ENCODE measurements at places on chromosomes 1 and 21.
A peak's percentile ranks its signal among the peaks of the same experiment; 100 is the strongest.

DNA sequence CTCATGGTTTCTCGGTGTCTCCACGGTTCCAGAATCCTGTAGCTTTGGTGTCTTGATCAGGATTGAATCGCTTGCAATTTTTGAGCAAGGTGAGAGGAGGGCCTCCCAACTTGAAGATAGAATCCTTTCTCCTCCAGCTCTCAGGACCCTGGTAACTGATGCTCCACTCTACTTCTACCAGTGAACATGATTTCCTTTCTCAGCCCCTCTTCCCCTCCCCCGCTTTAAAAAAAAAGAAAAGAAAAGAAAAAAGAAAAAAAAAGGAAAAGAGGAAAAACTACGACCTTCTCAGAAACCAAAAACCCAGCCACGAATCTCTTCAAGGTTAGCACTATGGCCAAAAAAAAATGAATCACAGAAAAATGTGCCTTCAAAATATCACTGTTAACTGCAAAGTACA is 1.2 kb downstream of the ARHGEF11 start:
- DNase-seq, result no peak

GRCh38 chr1:28640766-28641165 is 2.1 kb downstream of the TAF12 start:
- peak; percentile 64 for DNase-seq

DNA sequence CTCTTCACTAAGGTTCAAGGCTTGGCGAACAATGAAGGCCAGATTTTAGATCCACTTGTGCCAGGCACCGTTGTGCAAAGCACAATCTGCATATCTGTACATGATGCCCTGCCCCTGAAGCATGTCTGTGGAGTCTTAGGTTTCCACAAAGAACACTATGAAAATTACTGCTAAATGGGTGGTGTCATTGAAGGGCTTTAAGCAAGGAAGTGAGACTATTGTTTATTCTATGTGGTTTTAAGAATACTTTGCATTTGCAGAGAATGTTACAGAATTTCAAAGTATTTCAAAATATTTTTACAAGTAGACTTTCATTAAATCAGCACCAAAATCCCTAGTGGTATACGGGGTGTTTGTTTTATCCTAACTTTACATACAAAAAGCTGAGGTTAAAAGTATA is 8.8 kb downstream of the TSEN15 start:
- no peak for DNase-seq

- no peak for DNase-seq
Measured at GRCh38 chr1:235841938-235842545, 24.7 kb downstream of the LYST start.

DNA sequence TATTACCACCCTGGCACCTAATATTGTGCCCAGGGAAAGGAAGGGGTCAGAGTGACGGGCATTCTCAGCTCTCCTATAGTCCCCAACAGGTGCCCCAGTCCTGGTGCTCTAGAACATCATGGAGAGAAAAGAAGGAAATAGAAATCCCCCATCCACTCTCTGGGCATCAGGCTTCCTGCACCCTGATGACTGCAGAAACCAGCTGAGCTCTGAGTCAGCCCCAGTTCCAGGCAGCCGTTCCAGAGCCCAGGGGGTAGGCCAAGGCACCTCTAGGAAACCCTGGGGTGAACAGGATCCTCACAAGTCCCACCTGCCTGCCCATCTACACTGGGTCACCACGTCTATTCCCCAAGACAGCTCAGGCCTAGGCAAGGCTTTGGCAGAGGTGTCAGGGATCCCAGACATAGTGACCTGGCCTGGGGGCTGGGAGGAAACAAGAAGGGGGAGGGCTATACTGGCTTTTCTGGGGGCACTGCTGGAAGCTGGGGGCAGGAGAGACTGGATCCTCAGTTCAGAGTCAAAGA is 709 bp downstream of the NECTIN4 start:
- no peak for DNase-seq

DNA sequence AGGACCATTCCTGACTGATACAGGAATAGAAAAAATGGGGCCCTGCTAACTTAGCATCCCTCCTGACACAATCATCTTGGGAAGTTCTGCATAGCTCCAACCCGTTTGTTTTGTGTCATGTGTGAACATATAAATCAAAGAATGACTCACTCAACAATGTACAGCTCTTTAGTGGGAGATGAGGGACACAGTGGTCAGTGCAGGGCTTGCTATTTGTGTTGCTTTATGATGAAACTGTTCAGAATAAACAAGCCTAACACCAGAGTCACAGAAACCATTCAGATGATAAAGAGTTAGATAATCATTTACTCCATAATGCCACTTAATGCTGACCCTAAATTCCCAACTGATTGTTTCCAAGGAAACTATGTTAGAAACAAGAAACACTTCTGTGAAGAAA is 154.2 kb upstream of the ZNHIT6 start:
- no peak for DNase-seq

- no peak for DNase-seq
Measured at GRCh38 chr21:15872236-15872635, 142.5 kb downstream of the USP25 start.

DNA sequence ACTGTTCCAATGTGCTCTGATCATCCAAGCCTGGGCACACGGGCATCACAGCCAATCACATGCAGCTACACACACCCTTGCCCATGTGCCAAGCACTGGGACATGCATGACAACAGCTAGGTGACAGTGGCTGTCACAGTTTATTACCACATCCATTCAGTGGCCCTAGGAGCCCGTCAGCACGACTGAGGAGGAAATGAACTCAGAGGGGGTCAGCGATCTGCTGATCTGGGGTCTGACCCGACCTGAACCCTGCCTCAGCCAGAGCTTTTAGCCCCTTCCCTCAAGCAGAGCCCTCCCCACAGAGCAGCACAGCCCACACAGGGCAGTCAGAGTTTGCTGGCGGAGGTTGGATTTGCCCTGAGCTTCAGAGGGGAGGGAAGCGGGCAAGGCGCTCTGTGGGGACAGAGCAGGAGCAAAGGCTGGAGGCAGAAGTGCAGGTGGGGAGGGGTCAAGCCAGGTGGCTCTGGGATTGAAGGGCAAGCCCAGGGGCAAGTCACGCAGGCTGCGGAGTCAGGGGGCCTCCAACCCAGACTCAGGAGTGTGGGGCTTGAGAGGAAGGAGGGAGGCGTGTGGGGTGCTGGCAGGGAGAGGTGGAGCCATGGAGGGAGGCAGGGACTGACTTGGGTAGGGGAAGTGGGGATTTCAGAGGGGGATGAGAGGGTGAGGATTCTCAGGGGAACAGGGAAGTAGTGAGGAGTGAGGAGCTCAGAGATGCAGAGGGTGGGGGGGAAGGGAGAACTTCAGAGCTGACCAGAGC is 10.4 kb downstream of the SH3BGRL3 start:
- peak; percentile 52 for DNase-seq

DNA sequence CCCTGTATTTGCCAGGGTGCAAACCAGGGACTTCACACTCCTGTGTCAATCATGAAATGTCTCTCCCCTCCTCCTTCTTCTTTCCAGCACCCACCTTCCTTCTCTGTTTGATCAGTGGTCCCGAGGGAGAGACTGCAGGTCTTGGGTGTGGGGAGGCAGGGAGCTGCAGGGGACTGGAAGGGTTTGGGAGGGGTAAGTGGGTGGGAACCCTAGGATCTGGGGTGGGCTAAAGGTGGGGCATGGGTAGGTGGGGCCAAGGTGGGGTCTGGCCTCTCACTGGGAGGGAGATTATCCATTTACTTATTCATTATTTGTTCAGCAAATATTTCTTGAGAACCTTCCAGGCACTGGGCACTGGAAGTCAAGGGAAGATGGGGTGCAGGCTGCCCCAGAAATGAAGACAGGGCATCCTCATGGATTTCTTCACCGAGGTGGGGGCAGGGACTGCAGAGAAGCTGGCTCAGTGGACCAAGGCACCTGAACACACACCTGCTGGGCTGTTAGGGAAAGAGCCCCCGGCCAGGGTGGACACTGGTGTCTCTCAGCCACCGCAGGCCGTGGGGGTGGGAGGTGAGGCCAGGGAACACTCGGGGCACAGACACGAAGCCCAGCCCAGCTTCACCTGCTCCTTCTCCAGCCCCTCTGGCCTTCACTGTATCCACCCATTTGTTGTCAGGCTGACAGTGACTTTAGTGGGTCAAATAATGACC is 193.9 kb upstream of the C1orf174 start:
- DNase-seq, result no peak

DNA sequence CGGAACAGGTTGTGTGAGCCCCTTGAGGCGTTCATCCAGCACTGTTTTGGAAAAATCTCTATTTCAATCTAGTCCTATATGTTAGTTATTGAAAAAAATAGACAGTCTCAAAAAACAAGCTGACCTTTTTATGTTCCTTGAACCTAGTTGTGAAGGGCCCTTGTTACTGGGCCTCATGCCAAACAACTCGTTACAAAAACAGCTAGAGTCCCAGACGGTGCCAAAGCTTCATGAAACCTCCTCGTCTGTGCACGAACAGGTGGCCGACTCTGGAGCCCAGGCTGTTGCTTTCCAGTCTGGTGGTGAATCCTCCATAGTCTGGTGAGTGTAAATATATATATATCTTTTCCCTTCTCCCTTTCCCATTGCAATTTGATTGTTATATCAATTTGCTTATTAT is at the start of gene CHIA:
Gene CHIA (plus strand): TSS at position 222 of the 400 bp plus-strand sequence. CDS start 19,617 bp downstream, outside the sequence.
- DNase-seq, result no peak

DNA sequence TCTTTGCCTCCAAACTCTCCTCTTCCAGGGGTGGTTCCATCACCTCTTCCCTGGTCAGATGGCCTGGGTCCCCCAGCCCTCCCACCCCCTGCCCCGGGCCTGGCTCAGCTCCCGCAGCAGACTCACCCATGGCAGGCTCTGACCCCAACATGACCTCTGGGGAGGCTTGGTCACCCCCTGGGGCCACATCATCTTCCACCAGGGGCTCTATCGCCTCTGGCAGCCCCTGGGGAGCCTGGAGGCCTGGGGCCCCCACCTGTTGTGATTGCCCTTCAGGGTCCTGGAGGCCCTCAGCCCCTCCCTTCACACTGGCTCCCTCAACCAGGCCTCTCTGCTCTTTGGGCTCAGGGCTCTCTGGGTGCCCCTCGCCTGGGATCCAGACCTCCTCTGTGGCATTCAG is 6.4 kb downstream of the NES start:
- DNase-seq, result no peak

DNA sequence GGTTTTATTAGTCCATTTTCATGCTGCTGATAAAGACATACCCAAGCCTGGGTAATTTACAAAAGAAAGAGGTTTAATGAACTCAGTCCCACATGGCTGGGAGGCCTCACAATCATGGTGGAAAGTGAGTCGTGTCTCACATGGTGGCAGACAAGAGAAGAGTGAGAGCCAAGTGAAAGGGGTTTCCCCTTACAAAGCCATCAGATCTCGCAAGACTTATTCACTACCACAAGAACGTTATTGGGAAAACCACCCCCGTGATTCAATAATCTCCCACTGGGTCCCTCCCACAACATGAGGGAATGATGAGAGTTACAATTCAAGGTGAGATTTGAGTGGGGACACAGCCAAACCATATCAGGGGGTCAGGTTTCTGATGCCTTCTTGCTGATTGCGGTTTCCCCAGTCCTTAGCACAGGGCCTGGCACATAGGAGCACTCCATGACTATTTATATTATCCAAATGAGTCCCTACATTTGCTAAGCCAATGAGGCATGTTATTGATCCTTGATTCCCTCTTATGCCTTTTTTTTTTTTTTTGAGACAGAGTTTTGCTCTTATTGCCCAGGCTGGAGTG is 35.3 kb upstream of the PAXBP1 start:
- DNase-seq, result no peak

DNA sequence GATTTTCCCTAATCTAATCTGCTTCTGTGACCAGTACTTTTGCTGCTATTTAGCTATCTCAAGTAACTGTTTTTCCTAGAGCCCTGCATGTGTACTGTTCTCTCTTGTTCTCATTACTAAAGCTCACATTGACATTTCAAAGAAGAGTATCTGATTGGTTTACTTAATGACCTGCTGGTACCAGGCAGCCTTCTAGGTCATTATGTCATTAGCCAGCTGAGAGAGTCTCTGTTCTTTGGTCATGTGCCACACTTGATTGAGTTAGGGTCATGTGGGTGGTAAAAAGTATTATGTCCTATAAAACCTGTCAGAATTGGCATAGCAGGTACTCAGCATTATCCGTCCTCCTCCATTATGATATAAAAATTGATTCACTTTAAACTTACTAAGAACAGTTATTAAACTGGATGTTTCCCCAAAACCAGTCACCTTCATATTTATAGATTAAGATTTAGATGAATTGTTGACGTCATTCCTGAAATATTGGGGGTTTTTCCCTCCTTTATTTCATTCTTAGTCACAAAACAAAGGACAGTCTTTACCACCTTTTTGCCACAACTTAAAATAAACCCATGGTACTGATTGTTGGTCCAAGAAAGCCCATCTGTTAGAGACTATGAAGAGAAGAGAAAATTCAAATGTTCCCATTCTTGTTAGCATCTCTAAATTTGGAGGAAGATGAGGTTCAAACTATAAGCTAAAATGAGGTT is 22.2 kb downstream of the FNDC5 start:
- no peak for DNase-seq

DNA sequence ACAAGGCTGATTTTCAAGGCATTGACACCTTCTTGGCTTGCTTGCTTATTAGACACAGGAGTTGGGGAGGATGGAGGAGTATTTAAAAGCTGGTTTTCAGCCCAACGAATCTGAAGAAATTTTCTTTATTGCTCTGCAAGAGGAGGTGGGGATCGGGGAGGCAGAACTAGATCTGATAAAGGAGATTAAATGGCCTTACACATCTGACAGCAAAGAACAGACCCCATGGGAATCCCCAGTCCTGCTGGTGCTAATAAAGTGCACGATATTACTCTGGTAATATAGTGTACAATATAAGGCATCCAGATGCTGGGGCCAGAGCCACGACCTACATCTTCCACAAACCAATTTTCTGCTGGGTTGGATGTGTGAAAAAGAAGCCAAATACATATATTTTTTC is 323.0 kb downstream of the OMA1 start:
- DNase-seq, result no peak

DNA sequence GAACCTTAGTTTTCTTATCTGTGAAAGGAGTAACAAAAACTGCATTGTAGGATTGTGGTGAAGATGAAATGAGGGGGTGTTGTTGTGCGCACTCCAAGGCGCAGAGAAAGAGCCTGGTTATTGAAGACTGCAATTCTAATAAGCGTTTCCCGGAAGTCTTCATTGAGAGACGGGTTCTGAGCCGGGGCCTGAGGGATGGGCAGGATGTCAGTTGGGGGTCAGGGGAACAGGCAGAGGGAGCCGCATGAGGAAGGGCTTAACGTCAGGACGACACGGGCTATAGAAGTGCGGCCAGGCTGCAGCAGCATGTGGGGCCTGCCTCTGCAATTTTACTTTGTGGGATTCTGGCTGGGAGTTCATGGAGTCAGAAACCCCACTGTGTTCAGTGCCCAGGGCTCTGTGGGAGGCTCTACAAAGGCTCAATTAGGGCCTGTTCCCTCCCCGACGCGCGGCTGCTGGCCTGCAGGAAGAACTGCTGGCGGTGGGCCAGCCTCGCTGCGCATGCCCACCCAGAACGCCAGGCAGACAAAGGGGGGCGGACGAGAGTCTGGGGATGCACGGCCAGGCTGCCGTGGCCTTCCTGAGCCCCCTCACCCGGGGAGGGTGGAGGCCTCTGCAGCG is 20.7 kb downstream of the TRIM62 start:
- DNase-seq, result no peak

- no peak for DNase-seq
Measured at GRCh38 chr1:241603731-241604245, 36.4 kb downstream of the CHML start.

Measured in natural killer cell (primary cell).